Fibroblast of skin of back (primary cell): ENCODE measurements at places on chromosomes 7 and 10.

- no peak for DNase-seq
These were observed 133.4 kb upstream of the ADO start for GRCh38 chr10:62671104-62671503.

DNA sequence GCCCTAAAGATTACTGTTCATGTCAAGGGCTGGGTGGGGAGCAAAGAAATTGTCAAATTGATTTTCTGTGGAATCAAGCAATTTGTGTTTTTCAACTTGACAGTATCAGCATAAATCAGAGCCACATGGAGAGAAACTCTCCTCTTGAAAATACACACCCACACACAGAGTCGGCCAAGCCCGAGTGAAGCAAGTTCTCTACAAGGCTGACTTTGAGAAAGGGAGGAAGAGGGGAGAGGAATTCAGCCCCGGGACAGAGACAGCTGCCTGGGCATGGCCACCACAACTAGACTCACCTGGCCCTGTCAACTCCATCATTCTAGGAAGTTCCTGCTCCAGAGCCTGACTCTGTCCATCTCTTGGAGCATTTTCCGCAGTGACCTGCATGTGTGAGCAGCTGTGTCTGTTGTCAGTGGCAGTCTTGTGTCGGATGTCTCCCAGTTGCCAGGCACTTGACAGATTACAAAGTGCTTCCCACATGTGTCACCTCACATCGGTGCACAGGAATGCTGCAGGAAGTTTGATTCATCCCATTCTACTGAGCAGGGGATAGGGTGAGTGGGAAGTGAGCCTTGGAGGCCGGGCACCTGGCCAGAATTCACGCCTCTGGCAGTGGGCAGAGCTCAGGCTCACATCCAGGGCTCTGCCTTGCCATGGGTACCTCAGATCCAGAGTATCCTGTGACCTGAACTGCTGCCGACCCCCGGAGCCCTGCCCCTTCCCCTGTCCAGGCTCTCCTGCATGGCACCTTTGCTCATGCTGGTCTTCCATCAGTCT, 37.9 kb downstream of the ADAM12 start:
- peak; percentile 98 for DNase-seq

- DNase-seq, result no peak
These were observed 103.3 kb downstream of the CLEC2L start for GRCh38 chr7:139626817-139627216.

- DNase-seq, result peak; percentile 30
These were observed 87.4 kb downstream of the CHN2 start for GRCh38 chr7:29281782-29282541.

DNA sequence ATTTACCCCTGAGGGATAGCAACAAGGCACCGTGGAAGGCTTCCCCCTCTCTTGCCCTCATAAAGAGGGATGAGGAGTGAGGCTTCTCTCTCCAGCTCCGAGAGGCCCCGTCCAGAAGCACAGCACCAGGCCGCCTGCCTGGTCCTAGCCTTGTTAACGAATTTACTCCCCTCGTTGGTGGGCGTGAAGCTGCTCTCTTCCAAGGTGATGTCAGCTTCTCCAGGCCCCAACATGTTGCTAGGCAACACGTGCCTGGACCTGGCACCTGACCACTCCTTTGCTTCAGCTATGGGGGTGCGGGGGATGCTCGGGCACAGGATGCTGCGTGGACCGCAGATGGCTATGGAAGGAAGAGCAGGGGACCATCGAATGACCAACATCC, 135.2 kb upstream of the MGMT start:
- DNase-seq, result no peak

- peak; percentile 91 for DNase-seq
These were observed 692.6 kb downstream of the SUGCT start for GRCh38 chr7:40827222-40828085.

- DNase-seq, result no peak
These were observed 69.5 kb downstream of the ADAM22 start for GRCh38 chr7:88003581-88003980.
